Kidney (tissue), 22 donors: ENCODE measurements at places on chromosomes 7 and 10. TPM values are rescaled to one million over a fixed set of nuclear protein-coding genes. Genes with fewer than 3 reads are reported as not detected.

The CLRN3 gene
- polyA plus RNA-seq: 42.1 TPM

The GRID1 gene
- 0.37 TPM for polyA plus RNA-seq

The LRMDA gene
- 48.6 TPM for polyA plus RNA-seq

The TBL2 gene
- polyA plus RNA-seq: 18.8 TPM

The CADPS2 gene
- polyA plus RNA-seq: 39.9 TPM

The PRKAR2B gene
- polyA plus RNA-seq: 7.3 TPM

The GARIN1A gene
- polyA plus RNA-seq: 1.3 TPM

The GIMAP6 gene
- 14.3 TPM for polyA plus RNA-seq

The OR6V1 gene
- not detected for polyA plus RNA-seq

The HIF1AN gene
- polyA plus RNA-seq: 10.9 TPM

The MMRN2 gene
- polyA plus RNA-seq: 19.9 TPM

The MOGAT3 gene
- polyA plus RNA-seq: 0.37 TPM

The OR6B1 gene
- polyA plus RNA-seq: not detected

The MMD2 gene
- polyA plus RNA-seq: not detected

The STEAP2 gene
- 8.9 TPM for polyA plus RNA-seq

The GLCCI1 gene
- 3.0 TPM for polyA plus RNA-seq

The ZKSCAN1 gene
- polyA plus RNA-seq: 7.7 TPM

The ACSL5 gene
- 5.6 TPM for polyA plus RNA-seq

The ERVW-1 gene
- not detected for polyA plus RNA-seq

The TBXAS1 gene
- polyA plus RNA-seq: 14.2 TPM

The KDM7A gene
- 2.2 TPM for polyA plus RNA-seq

The HOXA9 gene
- 36.7 TPM for polyA plus RNA-seq

The ELN gene
- 14.9 TPM for polyA plus RNA-seq

The SAMD9L gene
- 4.5 TPM for polyA plus RNA-seq

The NODAL gene
- polyA plus RNA-seq: not detected

The PTN gene
- 17.2 TPM for polyA plus RNA-seq

The GRM3 gene
- polyA plus RNA-seq: not detected

The TMEM229A gene
- not detected for polyA plus RNA-seq

The GPR26 gene
- not detected for polyA plus RNA-seq

The CDC14C gene
- polyA plus RNA-seq: not detected

The CPA2 gene
- not detected for polyA plus RNA-seq

The NUDT13 gene
- 3.7 TPM for polyA plus RNA-seq

The C10orf95 gene
- polyA plus RNA-seq: 0.62 TPM

The PARD3 gene
- 21.1 TPM for polyA plus RNA-seq

The RPS24 gene
- 3,199 TPM for polyA plus RNA-seq

The IDI2 gene
- not detected for polyA plus RNA-seq

The AZGP1 gene
- 198 TPM for polyA plus RNA-seq
